ENCODE measurements at places on chromosomes 1 and 21.

- no peak for DNase-seq
Observed at GRCh38 chr1:195096051-195096521, 1512.2 kb downstream of the KCNT2 start.

GRCh38 chr1:198153103-198153502, 3.7 kb upstream of the NEK7 start:
- no peak for DNase-seq

DNA sequence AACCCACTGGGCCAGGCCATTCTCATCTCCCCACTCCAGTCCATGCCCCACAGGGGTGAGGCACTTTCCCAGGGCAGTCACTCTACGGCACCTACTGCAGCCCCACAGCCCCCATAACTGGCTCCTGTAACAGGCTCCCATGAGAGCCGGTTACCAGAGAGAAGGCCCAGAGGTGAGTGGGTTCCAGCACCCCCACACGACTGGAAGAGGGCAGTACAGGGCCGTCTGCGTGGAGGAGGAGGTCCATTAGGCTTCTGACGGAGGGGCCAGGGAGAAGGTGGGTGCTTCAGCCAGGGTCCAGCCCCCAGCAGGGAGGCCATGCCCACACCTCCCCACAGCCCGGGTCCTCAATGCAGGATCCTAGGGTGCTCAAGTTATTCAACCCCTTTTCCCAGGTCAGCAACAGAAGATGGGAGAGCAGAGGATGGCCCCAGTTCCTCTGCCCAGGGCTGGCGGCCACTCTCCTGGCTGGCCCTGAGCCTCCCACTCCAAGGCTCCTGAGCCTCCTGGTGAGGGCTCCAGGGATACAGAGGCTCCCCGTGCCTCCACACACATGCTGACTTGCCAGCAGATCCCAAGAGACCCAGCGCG, 1.6 kb downstream of the ACAP3 start:
- DNase-seq, result no peak

- no peak for DNase-seq
Observed at GRCh38 chr1:75136195-75136815, 2.1 kb downstream of the LHX8 start.
